ENCODE measurements at places on chromosomes 4 and X. TPM values are rescaled to one million over a fixed set of nuclear protein-coding genes. Genes with fewer than 3 reads are reported as not detected.

Gene MAOA
- 7.1 TPM for total RNA-seq

Gene EDNRA
- total RNA-seq = 2.9 TPM

- peak overlapping the region; percentile 88 for H3K4me3 ChIP-seq
- no peaks in the 10 kb centered on the region for H3K27me3 ChIP-seq
- H3K4me1 ChIP-seq = peaks cover 9% of the 10 kb centered on the region
- H3K27ac ChIP-seq = peak overlapping the region; percentile 81
- H3K36me3 ChIP-seq = peaks cover 31% of the 10 kb centered on the region
These were observed 666 bp upstream of the PDS5A start for GRCh38 chr4:39978378-39978775.

GRCh38 chr4:186823989-186824388 lies 100.3 kb upstream of the FAT1 start:
- H3K4me1 ChIP-seq = peaks cover 42% of the 10 kb centered on the region
- H3K27ac ChIP-seq = no peak overlapping the region
- no peaks in the 10 kb centered on the region for H3K36me3 ChIP-seq
- DNase-seq = no peak
- H3K27me3 ChIP-seq = no peaks in the 10 kb centered on the region
- H3K4me3 ChIP-seq = no peak overlapping the region

Gene HS6ST2
- not detected for total RNA-seq

GRCh38 chrX:107118322-107119147 lies at the start of gene RBM41:
Gene RBM41 (minus strand): TSS chrX:107118822. CDS start chrX:107118773, 49 bp downstream.
- H3K27me3 ChIP-seq = no peaks in the 10 kb centered on the region
- 0 out of 2 replicates have a peak, but pooled peaks cover 3% of the 10 kb centered on the region for H3K4me1 ChIP-seq
- DNase-seq = peak; percentile 72
- H3K27ac ChIP-seq = peak within 1 kb of the TSS; percentile 49
- peak within 1 kb of the TSS; percentile 58 for H3K4me3 ChIP-seq
- peaks cover 25% of the 10 kb centered on the region for H3K36me3 ChIP-seq

DNA sequence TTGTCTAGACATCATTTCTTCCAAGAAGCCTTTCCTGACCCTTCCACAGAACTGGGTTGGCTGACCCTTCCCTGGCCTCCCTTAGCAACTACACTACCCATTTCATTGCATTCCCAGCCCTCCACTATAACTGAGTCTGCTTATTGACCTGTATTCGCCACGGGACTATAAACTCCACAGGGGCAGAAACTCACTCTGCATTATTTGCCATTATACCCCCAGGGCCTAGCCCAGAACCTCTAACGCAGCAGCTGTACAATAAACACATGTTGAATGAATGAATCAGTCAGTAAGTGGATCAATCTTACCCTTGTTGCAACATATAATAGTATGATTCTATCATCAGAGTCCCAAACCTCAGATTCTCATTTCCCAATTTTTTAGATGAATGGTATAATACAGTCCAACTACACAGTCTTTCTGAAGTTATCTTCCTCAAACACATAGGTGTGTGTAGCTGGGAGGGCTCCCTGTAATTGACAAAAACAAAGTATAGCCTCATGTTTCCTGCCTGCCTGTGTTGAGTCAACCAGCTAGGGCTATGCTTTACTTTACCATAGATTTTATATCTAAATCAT lies 209.3 kb downstream of the CHIC2 start:
- no peaks in the 10 kb centered on the region for H3K36me3 ChIP-seq
- H3K4me3 ChIP-seq = no peak overlapping the region
- DNase-seq = no peak
- H3K27ac ChIP-seq = no peak overlapping the region

Gene HDAC8
- total RNA-seq = 33.3 TPM

GRCh38 chrX:73127700-73128241 lies 48.5 kb upstream of the PABPC1L2A start:
- DNase-seq = no peak
- no peak overlapping the region for H3K4me3 ChIP-seq
- H3K36me3 ChIP-seq = no peaks in the 10 kb centered on the region
- H3K27ac ChIP-seq = no peak overlapping the region

GRCh38 chr4:163611784-163612445 lies 117.4 kb downstream of the TMA16 start:
- no peaks in the 10 kb centered on the region for H3K4me1 ChIP-seq
- no peaks in the 10 kb centered on the region for H3K36me3 ChIP-seq
- H3K27ac ChIP-seq = no peak overlapping the region
- H3K4me3 ChIP-seq = no peak overlapping the region
- no peaks in the 10 kb centered on the region for H3K27me3 ChIP-seq

DNA sequence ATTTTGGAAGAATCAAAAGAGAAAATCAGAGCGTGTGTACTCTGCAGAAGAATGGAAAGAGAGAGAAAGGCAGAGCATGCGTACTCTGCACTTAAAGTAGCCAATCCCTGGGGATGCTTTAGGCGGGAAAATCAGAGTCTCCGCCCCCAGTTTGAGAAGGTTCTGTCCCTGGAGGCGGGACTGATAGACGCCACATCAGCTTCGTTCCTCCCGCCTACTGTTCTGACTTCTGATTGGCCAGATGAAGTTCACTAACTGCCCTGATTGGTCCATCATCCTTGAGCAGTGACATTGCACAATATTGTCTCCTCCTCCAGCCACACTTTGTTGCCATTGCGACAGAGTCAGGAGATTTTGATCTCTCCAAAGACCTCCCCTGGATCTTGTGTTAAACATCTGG lies 23.8 kb downstream of the SSX1 start:
- no peaks in the 10 kb centered on the region for H3K36me3 ChIP-seq
- H3K27me3 ChIP-seq = no peaks in the 10 kb centered on the region
- no peak for DNase-seq

DNA sequence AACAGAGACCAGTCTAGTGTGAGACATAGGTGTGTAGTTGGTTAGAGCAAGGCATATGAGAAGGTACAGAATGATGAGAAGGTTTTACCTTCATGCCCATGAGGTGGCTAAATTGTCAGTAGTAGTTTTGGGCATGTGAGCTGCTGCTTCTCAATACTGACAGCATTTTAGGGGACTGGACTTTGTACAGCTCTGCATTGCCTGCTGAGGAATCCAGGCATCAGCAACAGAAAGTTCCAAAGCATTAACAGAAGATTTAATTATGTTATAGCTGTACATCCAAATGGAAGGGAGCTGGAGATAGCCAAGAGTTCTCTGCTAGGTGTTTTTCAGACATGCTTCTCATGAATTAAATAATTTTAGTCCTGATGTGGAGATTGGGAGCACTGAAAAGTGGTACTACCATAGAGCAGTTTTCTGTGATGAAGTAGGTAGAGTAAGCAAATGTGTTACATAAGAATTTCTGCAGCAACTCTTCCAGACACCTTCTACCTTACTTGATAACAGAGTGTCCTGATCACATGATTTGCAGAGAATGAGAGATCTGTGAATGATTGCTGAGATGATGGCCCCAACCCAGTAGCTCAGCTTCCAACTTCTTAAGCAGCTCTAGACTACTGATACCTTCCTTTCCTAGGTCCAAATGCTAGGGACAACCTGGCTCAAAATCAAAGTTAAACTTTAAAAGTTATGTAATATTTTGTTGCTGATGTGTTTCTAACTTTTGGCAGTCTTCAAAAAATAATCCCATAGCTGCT lies 30.4 kb downstream of the FNIP2 start:
- H3K27ac ChIP-seq = no peak overlapping the region
- no peak overlapping the region for H3K4me3 ChIP-seq
- no peaks in the 10 kb centered on the region for H3K27me3 ChIP-seq

GRCh38 chr4:173486714-173487392 lies 43.2 kb downstream of the HAND2 start:
- H3K27ac ChIP-seq = no peak overlapping the region
- no peaks in the 10 kb centered on the region for H3K36me3 ChIP-seq
- H3K27me3 ChIP-seq = 0 out of 2 replicates have a peak, but pooled peaks cover 2% of the 10 kb centered on the region
- peaks cover 18% of the 10 kb centered on the region for H3K4me1 ChIP-seq
- no peak for DNase-seq

Gene HPSE
- total RNA-seq = 6.0 TPM

Gene SMPX
- total RNA-seq = not detected

DNA sequence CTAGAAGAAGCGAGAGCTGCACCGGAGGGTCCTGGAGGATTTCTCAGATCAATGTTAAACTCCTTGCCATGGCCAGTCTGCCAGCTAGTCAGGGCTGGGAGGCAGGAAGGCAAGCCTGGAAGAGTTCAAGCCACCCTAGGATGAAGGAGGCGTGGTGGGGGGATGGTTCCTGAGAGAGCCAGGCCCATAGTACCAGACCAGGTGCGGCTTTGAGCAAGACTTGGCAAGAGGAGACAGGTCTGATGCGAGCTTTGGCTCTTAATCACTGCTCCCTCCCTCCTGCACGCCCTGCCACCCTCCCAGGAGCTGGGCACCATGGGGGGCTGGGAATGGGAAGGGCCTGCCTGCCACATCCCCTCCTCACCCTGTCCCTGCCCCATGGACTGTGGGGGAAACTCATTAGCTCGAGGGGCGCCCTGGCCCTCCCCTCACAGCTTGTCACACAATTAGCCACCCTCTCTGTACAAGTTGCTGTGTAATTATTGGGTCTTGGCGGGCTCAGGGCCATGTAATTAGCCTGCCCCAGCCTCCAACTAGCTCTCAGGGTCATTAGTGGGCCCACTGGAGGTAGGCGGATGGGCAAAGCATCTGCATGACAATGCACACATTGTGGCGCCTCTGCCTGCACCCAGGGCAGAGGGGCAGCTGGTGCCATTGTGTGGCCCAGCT lies 50.3 kb downstream of the EFNB1 start:
- DNase-seq = no peak
- H3K4me1 ChIP-seq = no peaks in the 10 kb centered on the region
- no peaks in the 10 kb centered on the region for H3K36me3 ChIP-seq
- no peak overlapping the region for H3K4me3 ChIP-seq
- H3K27me3 ChIP-seq = no peaks in the 10 kb centered on the region

Gene TSPAN7
- 0.08 TPM for total RNA-seq

- H3K4me1 ChIP-seq = no peaks in the 10 kb centered on the region
- no peaks in the 10 kb centered on the region for H3K27me3 ChIP-seq
- no peaks in the 10 kb centered on the region for H3K36me3 ChIP-seq
These were observed 326.9 kb upstream of the AGA start for GRCh38 chr4:177769155-177769554.

GRCh38 chr4:42816880-42817400 lies 75.6 kb upstream of the GRXCR1 start:
- no peak for DNase-seq
- no peaks in the 10 kb centered on the region for H3K27me3 ChIP-seq
- H3K36me3 ChIP-seq = no peaks in the 10 kb centered on the region
- H3K27ac ChIP-seq = no peak overlapping the region
- no peaks in the 10 kb centered on the region for H3K4me1 ChIP-seq

Gene WNK3
- 0.05 TPM for total RNA-seq

GRCh38 chr4:81599742-81600380 lies 128.2 kb upstream of the RASGEF1B start:
- no peak overlapping the region for H3K4me3 ChIP-seq
- no peaks in the 10 kb centered on the region for H3K27me3 ChIP-seq
- no peaks in the 10 kb centered on the region for H3K36me3 ChIP-seq

Gene DCK
- total RNA-seq = 57.8 TPM

All from SJSA1 (cell line).